ENCODE measurements at places on chromosomes 5 and 9.

DNA sequence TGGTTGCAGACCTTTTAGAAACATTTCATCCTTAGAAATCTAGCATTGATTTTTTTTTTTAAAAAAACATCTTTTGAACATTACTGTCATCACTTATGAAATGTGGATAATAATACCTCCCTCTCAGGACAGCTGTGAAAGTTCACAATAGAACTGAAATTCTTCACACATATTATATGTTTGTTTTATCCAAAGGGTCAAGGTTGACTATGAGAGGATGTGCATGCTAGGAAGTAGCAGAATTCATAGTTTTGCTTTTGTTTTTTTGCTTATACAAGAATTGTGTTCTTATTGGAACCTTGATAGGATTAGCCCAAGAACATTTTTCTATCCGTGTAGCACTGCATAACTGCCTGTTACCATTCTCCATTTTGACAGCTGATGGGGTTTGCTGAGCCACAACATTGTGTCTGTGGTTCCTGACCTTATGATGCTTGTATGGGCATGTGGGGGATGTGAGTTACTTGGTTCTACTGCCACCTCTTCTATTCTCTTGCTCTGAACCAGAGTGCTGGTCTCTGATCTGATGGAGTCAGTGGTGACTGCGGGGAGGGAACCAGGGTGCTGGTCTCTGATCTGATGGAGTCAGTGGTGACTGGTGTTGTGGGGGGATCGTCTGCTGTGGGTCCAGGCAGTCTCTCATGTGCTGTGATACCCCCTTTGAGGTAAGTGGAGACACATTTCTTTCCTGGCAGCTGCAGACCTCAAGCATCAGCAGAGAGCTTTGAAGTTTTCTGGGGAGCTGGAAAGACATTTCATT, 27.1 kb upstream of the ACTBL2 start:
- no peak for DNase-seq

DNA sequence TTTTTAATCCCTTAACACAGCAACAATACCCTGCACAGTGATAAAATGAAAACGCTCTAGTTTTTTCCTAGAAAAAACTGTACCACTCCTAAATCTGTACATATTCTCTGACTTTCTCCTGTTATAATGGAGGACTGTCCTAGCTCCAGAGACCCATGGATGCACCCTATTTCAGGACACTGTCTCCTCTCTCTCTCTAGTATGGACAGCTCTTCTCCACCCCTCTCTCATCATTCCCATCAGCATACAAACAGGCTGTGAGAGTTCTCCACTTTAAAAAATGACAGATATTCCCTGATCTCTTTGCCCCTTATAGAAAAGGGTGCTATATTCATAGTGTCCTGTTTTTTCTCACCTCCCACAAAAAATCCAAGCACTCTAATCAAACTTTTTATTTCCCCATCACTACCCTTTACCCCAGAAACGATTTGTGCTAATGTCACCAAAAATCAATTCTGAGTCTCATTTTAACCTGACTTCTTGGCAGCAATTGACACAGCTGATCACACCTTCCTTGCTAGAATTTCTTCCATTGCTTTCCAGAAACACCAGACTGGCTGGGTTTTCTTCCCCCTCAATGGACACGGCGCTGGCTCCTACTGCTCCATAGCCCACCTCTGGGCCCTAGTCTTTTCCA, 20.7 kb downstream of the ZNF608 start:
- DNase-seq, result no peak

GRCh38 chr5:108303086-108303485, 78.8 kb downstream of the FBXL17 start:
- DNase-seq, result no peak

DNA sequence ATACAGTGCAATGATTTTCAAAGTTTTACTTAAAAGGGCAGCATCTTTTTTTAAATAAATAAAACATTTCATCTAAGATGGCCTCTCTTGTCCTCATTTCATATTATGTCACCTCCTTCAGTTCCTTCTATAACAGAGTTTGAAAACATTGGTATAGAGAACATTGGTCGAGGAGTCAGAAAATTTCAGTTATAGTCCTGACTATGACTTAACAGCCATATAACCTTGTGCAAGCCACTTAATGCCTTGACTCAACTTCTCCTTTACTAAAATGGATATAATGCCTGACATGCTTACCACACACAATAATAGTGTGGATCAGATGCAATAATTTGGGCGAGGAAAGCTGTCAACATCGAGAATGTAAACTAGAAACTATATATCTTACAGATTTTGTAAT, 22.6 kb downstream of the SSBP2 start:
- DNase-seq, result no peak

DNA sequence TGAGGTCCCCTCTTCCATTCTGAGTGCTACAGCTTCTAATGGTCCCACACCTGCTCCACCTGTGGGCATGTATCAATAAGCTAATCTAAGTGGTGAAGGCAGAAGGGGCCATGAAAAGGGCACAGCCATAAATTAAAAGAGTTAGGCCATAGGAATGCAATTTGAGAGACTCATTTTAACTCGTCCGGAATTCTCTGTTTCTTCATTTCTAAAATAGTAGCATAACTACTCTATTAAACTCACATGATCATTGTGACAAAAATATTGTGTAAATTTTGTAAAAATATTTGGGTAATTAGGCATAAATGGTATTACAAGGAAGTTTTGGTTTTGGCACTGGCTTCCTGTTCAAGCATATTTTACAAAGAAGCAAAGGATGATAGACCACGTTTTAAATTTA, 103.1 kb upstream of the TXNDC8 start:
- no peak for DNase-seq

DNA sequence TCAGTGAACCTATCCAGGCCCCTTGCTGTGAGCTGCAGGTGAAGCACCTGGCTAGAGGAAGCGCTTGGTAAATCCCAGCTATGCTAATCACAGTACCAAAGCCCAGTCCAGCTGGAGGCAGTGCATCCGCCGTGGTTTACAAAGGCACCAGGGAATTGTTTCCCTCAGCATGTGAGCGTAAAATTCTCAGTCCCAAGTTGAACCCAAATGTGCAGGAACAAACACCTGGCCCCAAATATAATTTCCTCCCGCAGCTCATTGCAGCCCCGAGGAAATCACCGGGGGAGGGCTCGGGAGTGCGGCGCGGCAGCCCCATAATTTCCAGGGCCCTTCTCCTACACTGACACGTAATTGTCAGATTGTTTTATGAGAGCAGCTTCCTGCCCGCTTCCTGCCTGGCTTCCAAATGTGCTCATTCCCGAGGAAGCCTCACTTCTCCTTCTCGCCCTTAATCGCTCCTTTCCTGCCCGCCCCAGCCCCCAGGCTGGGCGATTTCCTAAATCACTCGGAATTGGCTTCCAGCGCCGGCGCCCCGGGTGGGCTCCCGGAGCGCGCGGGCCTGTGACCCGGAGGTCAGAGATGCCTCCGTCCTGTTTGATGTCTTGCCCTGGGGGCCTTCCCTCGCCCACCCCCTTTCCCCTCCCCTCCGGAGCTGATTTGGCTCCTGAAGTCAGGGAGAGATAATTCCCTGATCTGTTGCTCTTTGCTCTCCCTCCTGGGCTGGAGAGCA, 134.4 kb downstream of the FGF1 start:
- peak; percentile 27 for DNase-seq

GRCh38 chr5:108924457-108924961, 176.8 kb downstream of the FER start:
- no peak for DNase-seq

GRCh38 chr9:133334161-133334560, 1.8 kb downstream of the SURF6 start:
- no peak for DNase-seq

GRCh38 chr5:142432961-142433360, 108.1 kb upstream of the SPRY4 start:
- no peak for DNase-seq

DNA sequence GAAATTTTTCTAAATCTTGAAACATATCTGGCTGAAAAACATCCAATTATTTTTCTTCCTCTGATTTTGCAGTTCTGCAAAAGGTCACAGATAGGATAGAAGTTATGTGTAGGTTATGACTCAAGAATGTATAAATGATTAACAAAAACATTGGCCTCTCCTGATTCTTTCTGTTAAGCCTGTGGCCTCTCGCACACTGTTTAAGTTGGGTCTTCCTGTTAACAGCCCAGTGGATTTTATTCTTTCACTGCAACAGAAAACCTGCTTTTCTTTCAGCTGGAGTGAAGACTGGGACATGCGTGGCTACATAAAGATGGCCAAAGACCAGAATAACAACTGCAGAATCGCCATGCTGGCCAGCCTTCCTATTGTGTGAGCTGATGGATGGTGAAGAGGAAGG, 17.1 kb upstream of the SPATA31E1 start:
- DNase-seq, result peak; percentile 27

GRCh38 chr5:61535828-61536227, 203.8 kb downstream of the ZSWIM6 start:
- no peak for DNase-seq

GRCh38 chr9:100308965-100309564, 43.7 kb downstream of the TEX10 start:
- DNase-seq, result no peak

- DNase-seq, result no peak
Observed at GRCh38 chr5:3024554-3024953, 273.1 kb upstream of the IRX2 start.

DNA sequence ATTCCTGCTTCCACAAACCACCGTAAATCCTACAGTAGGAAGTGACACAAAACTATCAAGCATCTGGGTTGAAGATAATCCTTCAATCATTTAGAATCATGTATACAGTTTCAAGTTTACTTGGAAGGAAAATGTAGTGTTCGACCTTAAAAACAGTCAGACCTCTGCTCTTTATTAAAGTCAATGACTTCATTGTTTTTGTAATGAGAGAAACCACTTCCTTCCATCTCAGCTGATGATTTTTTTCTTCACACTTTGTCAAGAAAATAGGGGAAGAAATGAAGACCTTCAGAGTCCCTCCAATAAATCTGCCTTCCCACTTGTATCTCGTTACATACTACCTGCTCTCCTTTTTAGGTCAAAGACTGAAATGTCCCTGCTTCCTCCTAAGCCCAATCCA, 30.1 kb downstream of the TUSC1 start:
- DNase-seq, result no peak

DNA sequence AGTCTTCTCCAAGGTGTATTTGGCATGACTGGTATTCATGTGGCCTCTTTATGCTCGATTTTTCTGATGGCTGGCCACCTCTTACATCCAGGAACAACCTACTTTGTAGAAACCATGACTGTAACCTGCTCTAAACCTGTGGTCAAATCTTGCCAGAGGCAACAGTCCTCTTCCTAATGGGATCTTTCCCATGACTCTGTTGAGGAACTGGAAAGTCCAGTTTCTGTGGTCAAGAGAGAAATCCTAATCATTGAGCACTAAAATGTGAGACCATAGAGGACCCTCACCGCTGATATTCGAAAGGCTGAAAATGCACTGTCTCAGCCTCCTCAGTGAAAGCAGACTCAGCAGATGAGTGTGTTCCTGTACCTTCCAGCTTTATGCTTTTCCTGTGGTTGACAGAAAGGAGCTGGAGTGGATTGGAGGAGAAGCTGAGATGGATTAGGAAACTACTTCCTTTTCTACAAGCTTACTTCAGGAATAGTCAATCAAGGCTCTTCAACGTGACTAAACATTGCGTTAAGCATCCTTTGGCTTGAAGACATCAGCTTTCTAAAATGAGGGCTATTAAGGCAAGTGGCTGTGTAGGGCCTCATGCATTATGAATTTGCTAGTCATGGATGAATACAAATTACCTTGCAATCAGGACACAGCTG, 69.7 kb upstream of the DAPK1 start:
- DNase-seq, result no peak

DNA sequence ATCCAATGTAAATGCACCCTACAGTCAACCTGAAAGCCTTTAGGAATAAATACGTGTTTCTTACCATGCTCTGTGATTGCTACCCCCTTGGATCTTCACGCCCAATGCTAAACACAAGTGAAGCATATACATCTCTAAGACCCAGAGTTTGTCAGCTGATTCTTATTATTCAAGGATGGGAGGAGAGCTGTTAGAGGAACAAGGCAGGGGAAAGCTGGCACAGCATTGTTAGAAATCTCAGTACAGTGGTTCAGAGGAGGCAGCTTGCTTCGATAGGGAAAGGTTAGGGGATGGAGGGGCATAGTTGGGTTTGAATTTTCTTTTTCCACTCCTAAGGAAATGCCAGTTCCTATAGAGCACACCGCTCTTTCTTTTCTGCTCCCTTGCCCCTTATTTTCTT, 16.7 kb upstream of the TAF11L2 start:
- DNase-seq, result no peak

GRCh38 chr5:155767470-155767869, 559.5 kb upstream of the SGCD start:
- peak; percentile 27 for DNase-seq

GRCh38 chr9:92607773-92608172, 62.2 kb downstream of the IPPK start:
- DNase-seq, result peak; percentile 85

GRCh38 chr5:137486707-137487106, 12.4 kb downstream of the SPOCK1 start:
- peak; percentile 45 for DNase-seq

GRCh38 chr9:108347463-108348188, 508.2 kb downstream of the ACTL7B start:
- no peak for DNase-seq

DNA sequence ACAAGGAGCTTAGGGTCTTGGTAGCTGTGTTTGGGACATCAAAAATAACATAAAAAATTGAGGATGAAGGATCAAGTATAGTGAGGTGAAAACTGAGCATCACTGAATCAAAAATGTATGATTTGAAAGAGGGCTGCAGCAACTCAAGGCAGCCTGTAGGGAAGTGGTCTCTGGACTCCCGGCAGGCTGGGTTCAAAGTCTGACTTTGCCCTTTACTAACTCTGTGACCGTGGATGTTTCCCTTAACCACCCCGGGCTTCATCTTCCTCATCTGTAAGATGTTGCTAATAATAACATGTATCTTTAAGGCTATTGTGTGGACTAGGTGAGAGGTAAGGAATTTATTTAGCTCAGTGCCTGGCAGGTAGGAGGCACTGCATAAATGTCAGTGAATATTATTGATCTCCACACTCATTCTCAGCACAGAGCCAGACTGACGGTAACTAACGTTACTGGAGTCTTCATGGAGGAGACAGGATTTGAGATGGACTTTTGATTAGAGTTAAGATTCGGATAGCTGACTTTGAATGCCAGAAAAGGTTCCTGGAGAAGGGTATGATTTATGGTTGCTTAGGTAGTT, 367.3 kb downstream of the NDUFS4 start:
- DNase-seq, result no peak

DNA sequence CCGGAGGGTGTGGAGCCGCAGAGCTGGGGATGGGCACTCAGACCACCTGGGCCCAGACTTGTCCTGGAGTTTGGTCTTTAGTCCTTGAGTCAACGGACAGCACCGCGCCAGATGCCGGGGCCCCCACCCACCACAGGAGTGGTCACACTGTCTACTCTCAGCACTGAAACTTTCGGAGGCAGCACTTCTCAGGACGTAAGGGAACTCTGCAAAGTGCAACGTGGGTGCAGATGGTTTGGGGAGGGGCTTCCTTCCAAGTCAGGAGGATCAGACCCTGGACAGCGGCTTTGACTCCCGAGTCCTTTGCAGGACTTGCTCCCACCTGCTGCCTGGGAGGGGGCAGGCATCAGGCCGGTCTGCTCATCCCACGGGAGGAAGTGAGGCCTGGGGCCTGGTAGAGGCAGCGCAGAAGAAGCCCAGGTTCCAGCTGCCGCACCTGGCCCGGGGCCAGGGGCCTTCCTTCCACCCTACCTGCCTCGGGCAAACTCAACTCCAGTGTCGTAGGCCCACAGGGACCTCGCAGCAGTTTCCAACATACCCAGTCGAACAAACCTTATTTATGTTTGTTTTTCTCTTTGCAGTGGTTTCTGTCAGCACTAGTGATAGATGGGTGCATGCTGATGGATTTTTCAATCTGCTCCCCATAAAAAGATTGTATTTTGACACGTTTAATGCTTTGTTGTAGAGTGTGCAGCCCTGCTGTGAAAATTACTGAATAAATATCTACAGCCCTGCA, 149.8 kb upstream of the PPP1R26 start:
- no peak for DNase-seq
